Osteoblast (primary cell): ENCODE measurements at places on chromosomes 2 and 18.

- no peaks in the 10 kb centered on the region for H3K4me1 ChIP-seq
- DNase-seq: no peak
- H3K4me3 ChIP-seq: no peak overlapping the region
Measured at GRCh38 chr2:119859528-119859927, 99.8 kb downstream of the PTPN4 start.

GRCh38 chr2:96622544-96622943 is 15.6 kb downstream of the KANSL3 start:
- H3K36me3 ChIP-seq: peaks cover 17% of the 10 kb centered on the region
- H3K4me1 ChIP-seq: peaks cover 44% of the 10 kb centered on the region
- H3K27ac ChIP-seq: no peak overlapping the region

DNA sequence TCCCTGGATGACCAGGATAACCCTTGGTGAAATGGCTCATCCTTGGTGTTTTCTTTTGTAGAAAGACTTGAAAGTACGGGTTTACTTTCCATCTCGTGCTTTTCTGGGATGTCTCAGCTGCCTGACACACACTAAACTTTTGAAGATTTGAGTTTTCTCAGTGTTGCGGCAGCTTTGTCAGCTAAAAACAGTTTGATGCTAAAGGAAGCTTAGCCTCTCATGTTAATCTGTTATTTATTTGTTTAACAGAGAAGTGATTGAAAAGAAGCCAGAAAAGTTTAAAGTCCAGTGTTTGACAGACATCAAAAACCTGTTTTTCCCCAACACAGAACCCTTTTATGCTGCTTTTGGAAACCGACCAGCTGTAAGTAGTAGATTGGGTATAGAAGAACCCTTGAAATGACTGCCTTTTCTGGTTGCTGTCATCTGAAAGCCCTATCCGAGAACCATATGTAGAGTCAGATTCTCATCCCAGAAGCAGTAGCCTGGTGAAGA is 72.8 kb downstream of the LPIN1 start:
- peaks cover 22% of the 10 kb centered on the region for H3K36me3 ChIP-seq
- H3K27ac ChIP-seq: no peak overlapping the region
- DNase-seq: no peak
- no peaks in the 10 kb centered on the region for H3K27me3 ChIP-seq
- H3K4me3 ChIP-seq: no peak overlapping the region

DNA sequence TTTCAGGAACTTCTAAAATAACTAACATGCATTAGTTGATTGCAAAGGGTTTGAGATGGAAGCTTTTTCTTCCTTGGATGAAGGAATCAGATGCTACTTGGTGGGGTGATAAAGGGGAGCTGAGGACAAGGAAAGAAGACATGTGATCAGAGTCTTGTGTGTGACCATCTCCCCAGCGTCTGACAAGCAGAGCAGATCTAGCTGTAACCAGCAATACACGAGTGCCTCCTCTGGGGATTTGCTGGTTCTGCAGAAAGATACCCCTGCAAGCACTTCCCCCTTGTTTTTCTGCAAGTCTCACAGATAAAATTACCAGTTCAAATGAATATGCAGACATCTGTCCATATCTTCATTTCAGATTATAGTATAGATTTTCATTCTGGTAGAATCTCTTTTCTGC is 2.7 kb downstream of the CDH7 start:
- no peaks in the 10 kb centered on the region for H3K27me3 ChIP-seq
- H3K27ac ChIP-seq: no peak overlapping the region
- no peak overlapping the region for H3K4me3 ChIP-seq
- no peaks in the 10 kb centered on the region for H3K4me1 ChIP-seq
- no peaks in the 10 kb centered on the region for H3K36me3 ChIP-seq

DNA sequence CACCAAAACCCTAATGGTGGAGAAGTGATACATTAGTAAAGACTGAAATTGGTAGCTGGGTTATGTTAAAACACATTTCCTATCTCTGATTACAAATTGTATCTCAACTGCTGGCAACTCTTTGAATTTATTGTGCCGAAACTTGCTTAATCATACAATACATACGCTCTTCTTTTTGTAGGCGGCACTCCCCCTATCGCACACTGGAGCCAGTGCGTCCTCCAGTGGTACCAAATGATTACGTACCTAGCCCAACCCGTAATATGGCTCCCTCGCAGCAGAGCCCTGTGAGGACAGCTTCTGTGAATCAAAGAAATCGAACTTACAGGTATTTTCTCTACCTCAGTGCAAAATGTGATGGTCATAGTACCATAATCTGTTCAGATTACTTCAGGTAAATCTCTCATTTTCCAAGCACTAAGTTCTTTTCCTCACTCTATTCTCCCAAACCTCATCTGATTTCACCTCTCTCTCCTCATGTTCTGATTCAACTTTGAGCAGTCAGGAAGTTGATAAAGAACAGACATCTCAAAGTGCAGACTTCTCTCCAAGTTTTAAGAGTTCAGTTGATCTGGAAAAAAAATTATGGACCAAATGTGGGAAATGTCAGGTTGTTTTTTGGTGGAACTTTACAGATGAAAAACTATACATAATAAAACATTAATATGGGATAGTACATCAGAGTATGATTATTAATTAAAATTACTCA is 66.5 kb downstream of the ABI2 start:
- no peak overlapping the region for H3K27ac ChIP-seq
- DNase-seq: no peak
- H3K27me3 ChIP-seq: no peaks in the 10 kb centered on the region
- no peak overlapping the region for H3K4me3 ChIP-seq

DNA sequence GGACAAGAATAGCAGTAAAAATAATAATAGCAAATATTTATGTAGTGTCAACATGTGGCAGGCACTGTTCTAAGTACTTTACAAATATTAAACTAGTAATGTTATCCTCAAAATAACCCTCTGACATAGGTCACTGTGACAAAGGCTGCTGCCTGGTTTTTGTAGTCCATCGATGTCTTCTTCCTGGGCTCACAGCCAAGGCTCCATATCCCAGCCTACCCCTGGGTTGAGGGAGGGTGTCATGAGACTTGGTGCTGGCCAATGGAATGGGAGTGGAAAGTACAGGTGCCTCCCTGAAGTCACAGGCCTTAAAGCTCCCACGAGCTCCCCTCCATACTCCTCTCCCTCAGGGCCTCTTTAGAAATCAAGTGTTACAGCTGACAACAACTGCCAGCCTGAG is 159.3 kb downstream of the CYRIA start:
- H3K36me3 ChIP-seq: no peaks in the 10 kb centered on the region
- no peak overlapping the region for H3K4me3 ChIP-seq
- H3K27ac ChIP-seq: no peak overlapping the region
- peaks cover 2% of the 10 kb centered on the region for H3K27me3 ChIP-seq

DNA sequence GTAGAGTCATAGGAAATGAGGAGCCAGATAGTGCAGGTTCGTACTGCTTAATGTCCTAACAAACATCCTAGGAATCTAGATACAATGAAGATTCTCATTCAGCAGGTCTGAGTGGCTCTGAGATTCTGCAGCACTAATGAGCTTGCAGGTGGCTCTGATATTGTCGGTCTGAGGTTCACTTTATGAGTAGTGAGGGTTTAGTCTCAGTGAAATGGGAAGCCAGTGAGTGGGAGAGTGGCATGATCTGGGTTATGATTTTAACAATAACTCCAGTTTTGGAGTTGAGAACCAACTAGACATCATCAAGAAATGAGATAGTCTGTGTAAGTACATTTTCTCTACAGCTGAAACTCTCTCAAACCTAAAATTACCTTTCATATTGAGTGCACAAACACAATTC is 166.8 kb upstream of the SP5 start:
- H3K27me3 ChIP-seq: no peaks in the 10 kb centered on the region
- no peak overlapping the region for H3K27ac ChIP-seq
- H3K4me3 ChIP-seq: no peak overlapping the region

- no peak for DNase-seq
- H3K4me3 ChIP-seq: no peak overlapping the region
Measured at GRCh38 chr2:149537092-149537726, 50.4 kb downstream of the MMADHC start.

DNA sequence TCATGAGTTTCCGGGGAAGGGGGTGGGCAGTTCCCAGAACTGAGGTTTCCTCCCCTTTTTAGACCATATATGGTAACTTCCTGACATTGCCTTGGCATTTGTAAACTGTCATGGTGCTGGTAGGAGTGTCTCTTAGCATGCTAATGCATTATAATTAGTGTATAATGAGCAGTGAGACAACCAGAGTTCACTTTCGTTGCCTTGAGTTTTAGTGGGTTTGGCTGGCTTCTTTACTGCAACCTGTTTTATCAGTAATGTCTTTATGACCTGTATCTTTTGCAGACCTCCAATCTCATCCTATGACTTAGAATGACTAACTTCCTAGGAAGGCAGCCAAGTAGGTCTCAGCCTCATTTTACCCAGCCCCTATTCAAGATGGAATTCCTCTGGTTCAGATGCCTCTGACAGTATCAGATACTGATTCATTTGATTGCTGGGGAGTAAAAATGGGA is 447.3 kb downstream of the XIRP2 start:
- H3K27ac ChIP-seq: no peak overlapping the region
- no peak for DNase-seq
- no peaks in the 10 kb centered on the region for H3K27me3 ChIP-seq
- H3K36me3 ChIP-seq: no peaks in the 10 kb centered on the region
- no peak overlapping the region for H3K4me3 ChIP-seq
- H3K4me1 ChIP-seq: no peaks in the 10 kb centered on the region

GRCh38 chr18:50022985-50023384 is 172.0 kb downstream of the MYO5B start:
- H3K27ac ChIP-seq: no peak overlapping the region
- no peaks in the 10 kb centered on the region for H3K4me1 ChIP-seq
- H3K4me3 ChIP-seq: no peak overlapping the region
- DNase-seq: no peak

GRCh38 chr2:108243566-108243965 is 3.8 kb downstream of the SULT1C3 start:
- no peaks in the 10 kb centered on the region for H3K36me3 ChIP-seq
- H3K27me3 ChIP-seq: peaks cover 2% of the 10 kb centered on the region
- peaks cover 8% of the 10 kb centered on the region for H3K4me1 ChIP-seq
- DNase-seq: no peak

DNA sequence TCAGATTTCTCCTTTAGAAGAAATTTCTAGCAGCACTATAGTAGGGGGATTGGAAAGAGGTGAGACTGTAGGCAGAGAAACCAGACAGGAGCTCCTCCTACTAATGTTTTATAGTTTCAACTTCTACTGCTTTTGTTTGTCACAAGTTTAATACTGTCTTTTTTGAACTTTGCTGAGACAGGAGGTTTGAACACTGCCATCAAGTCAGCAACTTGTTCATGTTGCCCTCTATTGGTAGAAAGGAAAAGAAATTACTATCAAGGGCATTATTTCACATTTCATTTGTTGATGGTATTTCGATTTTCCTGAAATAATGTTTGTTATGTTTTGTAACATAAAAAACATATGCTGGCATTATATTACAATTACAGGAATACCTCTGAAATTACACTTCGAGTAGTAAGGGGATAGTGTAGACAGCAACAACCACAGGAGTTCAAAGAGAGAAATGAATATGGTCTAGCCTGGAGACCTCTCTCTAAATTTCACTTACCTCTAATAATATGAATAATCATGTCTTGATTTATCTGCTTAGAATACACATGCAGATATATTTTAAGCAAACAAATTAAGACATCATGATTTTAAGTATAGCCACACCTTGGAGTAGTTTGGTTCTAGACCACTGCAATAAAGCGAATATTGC is 12.4 kb upstream of the CCDC88A start:
- peak; percentile 52 for DNase-seq
- no peaks in the 10 kb centered on the region for H3K27me3 ChIP-seq
- no peaks in the 10 kb centered on the region for H3K36me3 ChIP-seq
- no peak overlapping the region for H3K4me3 ChIP-seq
- no peak overlapping the region for H3K27ac ChIP-seq
- peaks cover 5% of the 10 kb centered on the region for H3K4me1 ChIP-seq

DNA sequence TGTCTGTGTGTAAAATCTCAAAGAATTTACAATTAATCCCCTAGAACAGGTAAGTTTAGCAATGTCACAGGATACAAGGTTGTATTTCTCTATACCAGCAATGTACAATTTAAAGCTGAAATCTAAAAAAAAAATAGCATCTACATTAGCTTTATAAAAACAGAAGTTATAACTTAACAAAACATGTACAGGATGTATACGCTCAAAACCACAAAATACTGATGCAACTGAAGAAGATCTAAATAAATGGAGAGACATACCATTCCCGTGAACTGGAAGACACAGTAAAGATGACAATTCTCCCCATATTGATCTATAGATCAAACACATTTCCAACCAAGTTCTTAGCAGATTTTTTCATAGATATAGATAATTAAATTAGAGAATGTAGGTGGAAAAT is 17.5 kb upstream of the RANBP2 start:
- H3K27ac ChIP-seq: no peak overlapping the region
- DNase-seq: no peak
- no peaks in the 10 kb centered on the region for H3K4me1 ChIP-seq
- H3K4me3 ChIP-seq: no peak overlapping the region

GRCh38 chr18:63527251-63527650 is 14.9 kb upstream of the SERPINB12 start:
- no peak for DNase-seq
- H3K4me3 ChIP-seq: no peak overlapping the region
- no peak overlapping the region for H3K27ac ChIP-seq
- peaks cover 15% of the 10 kb centered on the region for H3K27me3 ChIP-seq
- no peaks in the 10 kb centered on the region for H3K36me3 ChIP-seq

GRCh38 chr18:44651918-44652572 is 28.6 kb upstream of the SETBP1 start:
- H3K27ac ChIP-seq: no peak overlapping the region
- H3K27me3 ChIP-seq: no peaks in the 10 kb centered on the region
- no peaks in the 10 kb centered on the region for H3K36me3 ChIP-seq
- DNase-seq: no peak
- H3K4me1 ChIP-seq: peaks cover 25% of the 10 kb centered on the region

GRCh38 chr2:236959876-236960275 is 125.8 kb upstream of the COPS8 start:
- no peaks in the 10 kb centered on the region for H3K36me3 ChIP-seq
- no peak overlapping the region for H3K4me3 ChIP-seq
- no peaks in the 10 kb centered on the region for H3K4me1 ChIP-seq
- no peak for DNase-seq
- H3K27ac ChIP-seq: no peak overlapping the region

DNA sequence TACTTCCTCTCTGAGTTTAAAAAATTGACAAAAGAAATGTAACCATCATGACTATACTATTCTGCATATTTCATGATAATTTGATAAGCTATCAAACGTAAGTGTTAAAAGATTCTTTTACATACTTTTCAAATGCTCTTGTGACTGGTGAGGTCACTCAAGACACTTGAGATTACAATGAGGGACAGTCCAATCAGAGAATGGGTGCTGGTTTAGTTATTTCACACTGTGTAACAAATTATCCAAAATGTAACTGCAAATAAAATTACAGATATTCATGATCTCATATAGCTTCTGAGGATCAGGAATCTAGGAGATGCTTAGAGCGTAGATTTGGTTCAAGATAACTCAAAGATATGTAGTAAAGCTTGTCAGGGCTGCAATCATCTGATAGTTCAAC is 4.4 kb upstream of the GTF2A1L start:
- H3K36me3 ChIP-seq: no peaks in the 10 kb centered on the region
- no peak for DNase-seq
- H3K27me3 ChIP-seq: peaks cover 3% of the 10 kb centered on the region
- peaks cover 2% of the 10 kb centered on the region for H3K4me1 ChIP-seq
- H3K4me3 ChIP-seq: no peak overlapping the region
